ENCODE measurements at places on chromosomes 5 and 9.

DNA sequence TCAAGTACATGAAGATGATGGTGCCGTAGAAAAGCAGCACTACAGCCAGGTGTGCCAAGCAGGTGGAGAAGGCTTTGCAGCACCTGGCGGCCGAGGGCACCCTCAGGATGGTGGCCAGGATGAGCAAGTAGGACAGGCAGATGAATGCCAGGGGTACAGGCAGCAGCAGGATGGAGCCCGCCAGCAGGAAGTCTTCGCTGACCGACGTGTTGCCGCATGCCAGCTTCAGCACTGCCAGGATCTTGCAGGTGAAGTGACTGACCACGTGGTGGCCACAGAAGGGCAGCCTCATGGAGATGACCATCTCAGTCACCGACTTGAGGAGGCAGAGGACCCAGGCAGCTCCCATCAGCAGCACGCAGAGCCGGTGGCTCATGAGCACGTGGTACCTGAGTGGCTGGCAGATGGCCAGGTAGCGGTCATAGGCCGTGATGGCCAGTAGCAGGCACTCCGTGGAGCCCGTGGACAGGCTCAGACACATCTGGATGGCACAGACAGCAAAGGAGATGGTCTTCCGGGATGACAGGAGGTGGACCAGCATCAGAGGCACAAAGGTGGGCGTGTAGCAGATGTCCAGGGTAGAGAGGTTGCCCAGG, 482 bp downstream of the OR13J1 start:
- DNase-seq, result no peak

GRCh38 chr9:95937131-95937530, 61.6 kb downstream of the ERCC6L2 start:
- no peak for DNase-seq

DNA sequence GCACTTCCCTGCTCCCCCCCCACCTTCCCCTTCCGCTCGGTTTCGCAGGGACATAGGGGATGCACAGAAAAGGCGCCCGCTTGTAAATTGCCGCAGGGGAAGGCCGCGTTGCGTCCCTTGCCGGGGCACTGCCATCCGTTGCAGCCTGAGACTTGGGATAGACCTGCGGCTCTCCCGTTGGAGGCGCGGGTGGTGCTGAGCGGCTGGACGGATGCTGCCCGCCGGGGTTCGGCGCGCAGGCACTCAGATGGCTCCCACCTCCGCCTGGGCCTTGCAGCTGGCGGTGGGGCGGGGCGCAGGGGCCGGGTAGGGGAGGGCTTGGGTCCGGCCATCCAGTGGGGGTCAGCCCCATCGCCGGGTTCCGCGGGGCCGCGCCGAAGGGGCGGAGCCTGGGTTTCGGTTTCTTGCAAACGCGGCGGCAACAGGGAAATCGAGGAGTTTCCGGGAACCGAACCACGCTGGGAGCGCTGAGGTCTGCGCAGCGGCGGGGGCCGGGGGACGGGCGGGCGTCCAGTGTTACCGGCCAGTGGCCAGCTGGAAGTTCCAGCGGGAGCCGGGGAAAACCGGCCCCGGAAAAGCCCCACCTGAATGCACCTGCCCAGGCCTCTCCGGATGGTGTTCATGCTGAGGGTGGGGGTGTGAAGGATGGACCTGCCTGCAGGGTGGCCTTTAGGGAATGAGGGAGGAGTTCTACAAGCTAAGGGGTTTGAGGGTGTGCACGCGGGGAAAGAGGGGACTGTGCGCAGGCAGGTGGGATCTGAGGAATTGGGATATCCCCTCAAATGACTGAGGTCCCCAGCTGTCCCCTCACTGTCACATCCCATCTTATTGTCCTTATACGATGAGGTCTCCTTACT, 6.3 kb upstream of the IRF1 start:
- DNase-seq, result peak; percentile 49

- no peak for DNase-seq
Measured at GRCh38 chr9:38015266-38015665, 53.8 kb downstream of the SHB start.

DNA sequence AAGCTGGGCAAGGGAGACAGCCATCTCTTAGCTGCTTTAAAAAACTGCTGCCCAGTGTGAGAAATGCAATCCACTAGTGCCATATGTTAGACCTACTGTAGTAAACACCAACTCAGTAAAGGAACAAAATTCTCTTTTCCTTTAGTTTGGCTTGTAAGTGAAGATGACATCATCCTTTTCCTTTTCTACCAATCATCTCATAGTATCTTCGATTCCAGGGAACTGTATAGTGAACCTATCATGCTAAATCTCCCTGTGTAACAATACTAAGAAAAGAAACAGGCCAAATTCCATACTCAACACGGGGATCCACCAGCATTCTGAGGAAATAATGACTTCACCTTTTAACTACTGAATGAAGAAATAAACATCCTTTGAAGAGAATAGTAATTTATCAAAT, 100.1 kb downstream of the RAPGEF6 start:
- no peak for DNase-seq

- DNase-seq, result no peak
Measured at GRCh38 chr5:176540956-176541337, 3.7 kb upstream of the RNF44 start.

Data from activated CD4-positive, CD25-positive, alpha-beta regulatory T cell (primary cell).